ENCODE measurements at places on chromosomes 1 and 21. TPM values are rescaled to one million over a fixed set of nuclear protein-coding genes. Genes with fewer than 3 reads are reported as not detected.

GRCh38 chr1:53893999-53894636, at the start of gene DIO1:
TSS of gene DIO1 (plus strand) at chr1:53894187. CDS start at chr1:53894211, 24 bp downstream.
- peaks cover 13% of the 10 kb centered on the region for H3K4me1 ChIP-seq
- no peak within 1 kb of the TSS for H3K4me3 ChIP-seq
- H3K36me3 ChIP-seq = no peaks in the 10 kb centered on the region
- no peak for DNase-seq
- no peaks in the 10 kb centered on the region for H3K27me3 ChIP-seq

DNA sequence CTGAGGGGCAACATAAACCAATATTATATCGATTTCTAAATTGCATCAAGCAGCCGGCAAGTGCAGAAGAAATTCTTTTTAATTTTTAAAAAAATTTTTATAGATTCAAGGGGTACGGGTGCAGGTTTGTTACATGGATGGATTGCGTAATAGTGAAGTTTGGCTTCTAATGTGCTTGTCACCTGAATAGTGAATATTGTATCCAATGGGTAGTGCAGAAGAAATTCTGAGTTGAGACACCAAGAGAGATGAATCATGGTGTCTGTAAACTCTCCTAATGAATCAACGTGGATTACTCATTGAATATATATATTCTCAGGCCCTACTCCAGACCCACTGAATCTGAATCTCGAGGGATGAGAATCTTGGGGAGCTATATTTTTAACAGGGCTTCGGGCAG, 253.7 kb upstream of the FOXD3 start:
- H3K36me3 ChIP-seq = no peaks in the 10 kb centered on the region
- no peaks in the 10 kb centered on the region for H3K4me1 ChIP-seq
- no peak overlapping the region for H3K27ac ChIP-seq
- H3K27me3 ChIP-seq = no peaks in the 10 kb centered on the region
- no peak for DNase-seq

DNA sequence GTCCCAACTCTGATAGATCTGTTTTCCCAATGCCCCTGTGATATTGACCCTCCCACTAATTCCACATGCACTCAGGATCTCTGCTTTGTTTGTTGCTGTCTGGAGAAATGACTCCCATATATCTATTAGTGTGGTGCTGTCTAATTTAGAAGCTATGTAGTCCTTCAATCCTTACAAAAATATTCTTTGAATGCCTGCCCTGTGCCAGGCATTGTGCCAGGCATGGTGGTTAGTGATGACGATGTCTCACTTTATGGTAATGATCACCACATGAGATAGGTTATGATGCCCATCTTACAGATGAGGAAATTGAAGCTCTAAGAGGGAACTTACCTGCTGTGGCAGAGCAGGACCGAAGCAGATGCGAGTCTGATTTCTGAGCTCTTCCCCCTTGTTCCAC, 12.9 kb downstream of the MYOG start:
- no peaks in the 10 kb centered on the region for H3K4me1 ChIP-seq
- DNase-seq = no peak
- H3K36me3 ChIP-seq = no peaks in the 10 kb centered on the region
- H3K27ac ChIP-seq = no peak overlapping the region

The ZNF683 gene
- not detected for total RNA-seq

DNA sequence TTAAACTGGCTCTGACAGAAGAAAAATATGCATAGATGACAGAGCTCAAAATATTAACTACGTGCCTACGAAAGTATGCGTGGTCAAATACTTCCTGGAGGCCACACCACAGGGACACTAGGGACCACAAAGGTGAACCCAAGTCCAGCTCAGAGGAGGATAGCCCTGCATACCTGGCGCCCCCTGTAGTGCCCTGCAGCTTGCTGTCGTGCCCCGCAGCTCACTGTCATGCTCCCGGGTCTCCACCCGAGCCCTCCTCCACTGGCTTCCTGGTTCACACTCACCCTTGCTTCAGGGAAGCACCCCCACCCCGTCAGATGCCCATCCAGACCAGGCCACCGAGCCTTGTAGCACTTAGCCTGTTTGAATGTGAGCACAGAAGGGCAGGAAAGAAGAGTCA, 16.7 kb upstream of the NADK start:
- DNase-seq = no peak
- no peaks in the 10 kb centered on the region for H3K27me3 ChIP-seq
- H3K4me1 ChIP-seq = no peaks in the 10 kb centered on the region

GRCh38 chr1:198185759-198186158, 29.0 kb downstream of the NEK7 start:
- no peak for DNase-seq
- H3K27ac ChIP-seq = no peak overlapping the region
- no peaks in the 10 kb centered on the region for H3K27me3 ChIP-seq
- peaks cover 52% of the 10 kb centered on the region for H3K4me1 ChIP-seq
- no peaks in the 10 kb centered on the region for H3K36me3 ChIP-seq

DNA sequence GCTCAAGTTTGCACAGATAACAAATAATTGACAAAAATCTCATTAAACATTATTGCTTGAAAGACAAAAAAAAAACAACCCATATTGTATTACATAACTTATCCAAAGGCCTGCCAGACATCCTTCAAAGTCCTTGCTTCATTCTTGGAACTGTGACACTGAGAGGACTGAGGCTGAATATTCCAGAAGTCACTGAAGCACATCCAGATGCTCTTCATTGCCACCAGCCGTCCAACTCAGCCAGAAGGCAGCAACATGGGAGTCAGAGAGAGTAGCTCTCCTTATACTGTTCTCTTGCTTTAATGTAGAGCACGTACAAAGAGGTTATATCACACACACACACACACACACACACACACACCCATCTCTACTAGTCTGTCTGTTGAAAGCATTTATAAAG, 755.0 kb downstream of the LTN1 start:
- H3K27me3 ChIP-seq = no peaks in the 10 kb centered on the region
- no peaks in the 10 kb centered on the region for H3K36me3 ChIP-seq
- no peak for DNase-seq
- peaks cover 13% of the 10 kb centered on the region for H3K4me1 ChIP-seq
- no peak overlapping the region for H3K4me3 ChIP-seq

GRCh38 chr1:3169665-3170356, 100.8 kb downstream of the PRDM16 start:
- H3K4me1 ChIP-seq = no peaks in the 10 kb centered on the region
- no peaks in the 10 kb centered on the region for H3K27me3 ChIP-seq

Data from right atrium auricular region (tissue), 2 donors.